ENCODE measurements at places on chromosomes 2 and 18. TPM values are rescaled to one million over a fixed set of nuclear protein-coding genes. Genes with fewer than 3 reads are reported as not detected.

DNA sequence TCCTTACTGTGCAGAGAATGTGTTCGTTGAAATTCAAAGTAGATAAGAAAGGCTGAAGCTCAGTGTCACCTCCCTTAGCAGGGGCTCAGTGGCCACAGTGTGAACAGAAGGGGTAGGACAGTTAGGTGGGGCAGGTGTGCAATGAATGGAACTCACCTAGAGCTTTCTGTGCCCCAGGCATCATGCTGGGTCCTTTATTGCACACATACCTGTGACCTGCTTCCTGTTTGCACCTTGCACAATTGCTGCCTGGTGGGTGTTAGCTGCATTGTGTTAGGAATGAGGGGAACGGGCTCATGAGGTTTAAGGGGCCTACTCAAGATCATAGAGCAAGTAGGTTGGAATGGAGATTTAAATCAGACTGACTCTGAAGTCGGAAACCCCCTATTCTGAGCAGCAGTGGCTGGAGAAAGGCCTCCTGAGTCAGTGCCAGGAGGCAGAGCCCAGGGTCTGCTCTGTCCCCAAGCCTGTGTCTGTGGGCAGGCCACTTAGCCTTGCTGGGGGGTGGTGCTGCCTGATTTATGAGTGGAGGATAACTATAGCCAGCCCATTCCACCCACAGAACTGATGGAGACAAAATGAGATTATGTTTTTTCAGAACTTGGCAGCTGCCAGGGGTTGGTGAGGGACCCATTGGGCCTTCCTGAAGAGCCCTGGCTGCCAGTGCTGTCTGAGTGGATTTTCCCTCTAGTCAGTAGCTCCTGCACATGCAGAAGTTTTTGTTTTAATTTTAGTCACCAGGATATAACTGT, 76.2 kb downstream of the NPAS2 start:
- H3K36me3 ChIP-seq: no peaks in the 10 kb centered on the region
- H3K27ac ChIP-seq: no peak overlapping the region
- H3K27me3 ChIP-seq: no peaks in the 10 kb centered on the region
- DNase-seq: no peak
- no peak overlapping the region for H3K4me3 ChIP-seq

GRCh38 chr18:78814766-78815165, 164.9 kb upstream of the SALL3 start:
- peaks cover 3% of the 10 kb centered on the region for H3K27me3 ChIP-seq
- H3K27ac ChIP-seq: no peak overlapping the region
- H3K4me1 ChIP-seq: no peaks in the 10 kb centered on the region
- DNase-seq: no peak
- H3K36me3 ChIP-seq: no peaks in the 10 kb centered on the region
- H3K4me3 ChIP-seq: no peak overlapping the region

DNA sequence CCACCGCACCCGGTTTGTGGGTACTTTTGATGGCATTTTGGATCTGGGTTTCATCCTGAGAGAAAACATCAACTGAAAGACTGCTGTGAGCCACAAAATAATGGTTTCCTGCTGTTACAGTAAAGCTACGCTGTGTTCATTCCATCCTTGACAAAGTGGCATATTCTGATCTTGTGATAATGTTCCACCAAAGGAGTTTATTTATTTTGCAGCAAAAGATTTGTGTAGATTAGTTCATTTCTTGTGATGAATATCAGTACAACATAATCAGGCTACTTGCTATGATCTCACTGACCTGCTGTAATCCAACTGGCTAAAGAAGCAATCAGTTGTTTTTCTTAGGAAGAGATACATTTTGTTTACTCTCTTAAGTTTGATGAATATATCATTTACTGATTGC, 45.0 kb downstream of the EEF1B2 start:
- H3K36me3 ChIP-seq: no peaks in the 10 kb centered on the region
- H3K4me1 ChIP-seq: no peaks in the 10 kb centered on the region
- H3K27me3 ChIP-seq: no peaks in the 10 kb centered on the region
- no peak for DNase-seq
- H3K27ac ChIP-seq: no peak overlapping the region
- H3K4me3 ChIP-seq: no peak overlapping the region

Gene ACMSD
- not detected for total RNA-seq

Gene RNF152
- 2.6 TPM for total RNA-seq

All from psoas muscle (tissue), 8 donors.